NCI-H2081 (cell line): ENCODE measurements at places on chromosomes 1 and 21.

GRCh38 chr1:112707221-112708001, 484 bp upstream of the RHOC start:
- DNase-seq, result peak; percentile 67

DNA sequence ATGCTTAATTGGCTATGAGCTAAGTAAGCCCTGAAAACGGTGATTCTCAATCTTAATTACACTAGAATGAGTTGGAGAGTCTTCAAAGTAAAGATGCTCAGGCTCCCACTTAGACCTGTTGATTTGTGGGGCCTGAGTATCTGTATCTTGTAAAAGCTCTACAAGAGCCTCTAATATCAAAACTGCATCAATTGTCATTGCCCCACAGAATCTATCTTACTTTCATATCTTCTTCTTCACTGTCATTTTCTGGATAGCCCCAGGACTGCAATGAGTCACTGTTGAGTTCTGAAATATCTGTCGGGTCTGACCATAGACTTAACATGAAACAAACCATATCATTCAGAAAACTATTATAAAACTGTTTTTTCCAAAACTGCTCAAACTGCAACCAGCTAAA, 102.8 kb upstream of the SERTAD4 start:
- no peak for DNase-seq

DNA sequence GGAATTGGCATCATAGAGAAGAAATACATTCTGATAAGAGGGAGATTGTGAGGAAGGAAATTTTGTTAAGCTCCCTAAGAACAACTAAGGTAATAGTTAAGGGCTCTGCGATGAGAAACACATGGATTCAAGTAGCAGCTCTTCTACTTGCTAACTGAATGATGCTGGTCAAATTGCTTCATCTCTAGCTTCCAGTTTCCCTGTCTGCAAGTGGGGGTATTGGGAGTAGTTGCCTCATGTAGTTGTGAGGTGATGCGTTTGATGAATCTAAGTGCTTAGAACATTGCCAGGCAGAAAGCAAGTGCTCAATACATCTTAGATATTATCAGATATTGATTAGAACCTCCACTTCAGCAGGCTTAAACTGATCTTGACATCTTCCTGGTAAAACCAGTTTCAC, 84.8 kb downstream of the CD58 start:
- no peak for DNase-seq

DNA sequence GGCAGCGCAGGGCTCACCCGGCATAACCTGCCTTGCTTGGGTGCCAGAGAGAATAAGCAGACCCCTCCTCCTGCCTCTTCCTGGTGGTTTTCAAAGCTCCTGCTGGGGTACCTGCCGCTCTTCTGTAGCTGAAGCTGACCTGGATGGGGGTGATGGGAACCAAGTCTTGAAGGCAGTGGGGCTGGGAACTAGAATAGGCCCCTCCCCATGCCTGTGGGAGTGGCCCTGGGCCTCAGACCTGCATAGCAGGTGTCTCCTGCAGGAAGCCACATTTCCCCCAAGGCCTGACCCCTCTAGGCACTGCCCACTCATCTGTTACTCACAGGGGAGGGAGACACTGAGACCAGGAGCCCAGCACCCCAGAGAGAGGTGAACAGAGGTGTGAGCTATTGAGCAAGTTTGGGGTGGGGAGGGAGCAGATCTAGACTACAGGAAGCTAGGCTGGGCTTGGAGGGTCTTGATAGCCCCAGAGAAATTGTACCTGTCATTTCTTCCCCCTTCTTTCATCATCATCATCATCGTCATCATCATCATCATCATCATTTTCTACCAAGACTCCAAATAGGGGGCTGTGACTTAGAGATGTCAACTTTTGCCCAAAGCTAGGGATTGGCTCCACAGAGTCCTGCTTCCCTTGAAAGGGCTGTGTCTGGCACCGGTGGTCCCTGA, 10.1 kb downstream of the PADI1 start:
- no peak for DNase-seq

GRCh38 chr1:22283596-22283995, 140.7 kb upstream of the WNT4 start:
- no peak for DNase-seq

- no peak for DNase-seq
These were observed 25.2 kb upstream of the SCYL3 start for GRCh38 chr1:169918927-169919326.

GRCh38 chr1:5864256-5864655, 128.0 kb downstream of the NPHP4 start:
- no peak for DNase-seq

DNA sequence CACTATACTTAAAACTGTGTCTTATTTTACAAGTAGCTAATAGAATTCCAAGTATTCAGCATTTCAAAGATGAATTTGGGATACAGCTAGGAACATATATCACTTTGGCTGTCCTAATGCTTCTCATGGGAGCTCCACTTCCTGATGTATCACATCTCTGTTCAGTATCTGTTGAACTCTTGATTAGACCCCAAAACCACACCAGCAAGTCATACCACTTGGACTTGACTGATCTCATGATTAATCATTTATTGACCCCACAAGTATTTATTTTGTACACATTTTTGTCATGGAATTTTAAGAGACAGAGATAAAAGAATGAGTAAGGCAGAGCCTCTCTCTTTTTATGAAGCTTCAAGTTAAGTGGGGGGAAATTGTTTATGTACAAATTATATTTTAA, 30.0 kb downstream of the TMPRSS15 start:
- DNase-seq, result no peak

- no peak for DNase-seq
These were observed 285.6 kb downstream of the ASTN1 start for GRCh38 chr1:176878750-176879536.

DNA sequence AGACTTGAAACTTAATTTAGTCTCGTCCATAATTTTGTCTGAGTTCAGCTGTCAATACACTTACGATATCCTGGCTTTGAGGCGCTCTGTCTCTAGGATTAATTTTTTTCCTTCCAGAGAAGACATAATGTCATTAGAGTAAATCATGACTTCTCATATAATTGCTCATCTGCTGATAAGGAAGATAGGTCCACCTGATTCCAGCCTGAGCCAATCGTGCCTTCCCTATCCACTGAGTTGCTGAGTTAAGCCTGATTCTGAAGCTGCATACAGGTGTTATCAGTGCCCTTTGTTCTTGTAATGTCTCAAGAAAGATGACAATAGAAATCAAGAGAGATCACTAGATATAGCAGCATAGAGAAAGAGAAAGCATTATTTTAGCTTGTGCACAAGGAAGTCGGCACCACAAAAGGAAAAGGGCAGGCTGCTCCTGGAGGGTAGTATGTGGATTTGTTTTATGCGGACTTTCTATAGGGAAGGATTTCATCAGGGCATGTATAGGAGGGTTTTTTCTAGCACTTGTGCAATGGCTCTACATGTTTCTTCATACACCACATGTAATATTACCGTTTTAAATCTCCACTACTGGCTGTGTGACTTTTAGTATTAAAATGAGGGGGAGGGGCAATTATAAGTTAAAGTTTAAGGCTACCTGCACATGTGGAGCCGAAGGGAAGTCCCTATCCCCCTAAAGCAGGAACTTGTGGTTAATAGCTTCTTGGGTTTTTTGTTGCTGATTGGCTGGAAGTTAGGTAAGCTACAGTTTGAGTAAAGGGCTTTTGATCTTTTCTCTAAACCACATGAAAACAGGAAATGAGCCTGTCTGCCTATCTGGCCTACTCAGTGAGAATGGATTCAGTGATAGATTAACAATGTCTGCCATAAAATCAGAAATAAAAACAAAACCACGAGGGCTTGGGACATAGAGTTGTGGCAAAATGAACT, 133.4 kb downstream of the PLPPR5 start:
- DNase-seq, result no peak

DNA sequence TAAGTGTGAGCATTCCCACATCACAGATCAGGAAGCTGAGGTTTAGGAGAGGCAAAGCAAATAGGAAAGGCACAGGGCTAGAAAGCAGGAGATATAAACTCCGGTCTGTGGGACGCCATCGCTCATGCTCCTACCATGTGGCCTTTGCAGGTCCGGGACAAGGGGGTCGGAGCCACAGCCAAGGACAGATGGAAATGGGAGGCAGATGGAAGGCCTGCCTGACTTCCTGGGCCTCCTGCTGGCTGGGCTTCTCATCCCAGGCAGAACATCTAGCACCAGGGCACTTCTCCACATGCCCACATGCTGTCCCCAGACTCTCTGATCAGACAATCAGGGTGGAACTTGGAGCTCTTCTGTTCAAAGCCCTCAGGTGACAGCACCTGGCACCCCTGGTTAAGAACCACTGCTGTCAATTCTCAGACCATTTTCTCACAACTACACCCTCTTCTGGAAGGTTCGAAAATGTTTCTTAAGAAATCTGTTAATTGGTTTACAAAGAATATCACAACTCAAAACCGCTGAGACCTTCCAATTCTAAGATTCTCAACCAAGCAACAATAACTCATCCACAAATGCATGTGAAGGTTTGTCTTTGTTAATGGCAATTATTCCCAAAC, 173.3 kb upstream of the EDN2 start:
- DNase-seq, result no peak

DNA sequence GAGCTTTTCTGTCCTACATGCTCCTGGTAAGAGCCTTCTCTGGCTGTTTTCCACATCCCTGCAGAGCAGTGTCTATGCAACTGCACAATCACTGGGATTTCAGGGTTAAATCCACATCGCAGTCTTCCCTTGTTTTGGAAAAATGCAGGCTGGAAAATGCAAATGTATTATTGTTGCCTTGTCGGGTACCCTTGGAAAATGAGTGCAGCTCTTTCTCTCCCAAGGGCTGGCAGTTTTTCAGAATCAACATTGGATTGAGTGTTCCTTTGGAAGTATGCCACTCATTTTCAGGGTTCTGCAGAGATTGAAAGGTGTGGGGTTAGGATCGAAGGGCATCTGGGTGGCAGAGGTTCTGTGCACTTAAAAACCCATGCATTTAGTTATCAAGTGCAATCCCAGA, 3.2 kb downstream of the NOS1AP start:
- DNase-seq, result no peak

GRCh38 chr1:19322481-19322880, 10.4 kb downstream of the SLC66A1 start:
- DNase-seq, result no peak

- peak; percentile 75 for DNase-seq
These were observed 4.4 kb upstream of the UTP25 start for GRCh38 chr1:209823143-209824041.

DNA sequence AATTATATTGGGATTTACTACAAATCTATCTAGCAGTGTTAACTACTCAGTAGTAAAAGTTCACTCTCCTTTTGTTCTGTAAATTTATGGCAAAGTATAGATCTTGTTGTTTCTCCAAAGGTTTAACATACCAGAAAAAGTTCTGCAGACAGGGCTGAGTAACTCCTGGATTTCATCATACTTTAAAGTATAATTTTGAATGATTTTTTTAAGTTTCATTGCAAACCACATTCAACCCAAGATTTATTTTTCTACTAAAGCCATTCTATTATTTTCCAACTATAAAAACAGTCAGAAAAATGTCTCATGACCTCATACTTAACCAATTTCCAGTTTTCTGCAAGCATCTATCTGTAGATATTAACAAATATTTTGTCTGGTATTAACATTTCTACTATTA, 585.8 kb upstream of the ZRANB2 start:
- DNase-seq, result no peak

DNA sequence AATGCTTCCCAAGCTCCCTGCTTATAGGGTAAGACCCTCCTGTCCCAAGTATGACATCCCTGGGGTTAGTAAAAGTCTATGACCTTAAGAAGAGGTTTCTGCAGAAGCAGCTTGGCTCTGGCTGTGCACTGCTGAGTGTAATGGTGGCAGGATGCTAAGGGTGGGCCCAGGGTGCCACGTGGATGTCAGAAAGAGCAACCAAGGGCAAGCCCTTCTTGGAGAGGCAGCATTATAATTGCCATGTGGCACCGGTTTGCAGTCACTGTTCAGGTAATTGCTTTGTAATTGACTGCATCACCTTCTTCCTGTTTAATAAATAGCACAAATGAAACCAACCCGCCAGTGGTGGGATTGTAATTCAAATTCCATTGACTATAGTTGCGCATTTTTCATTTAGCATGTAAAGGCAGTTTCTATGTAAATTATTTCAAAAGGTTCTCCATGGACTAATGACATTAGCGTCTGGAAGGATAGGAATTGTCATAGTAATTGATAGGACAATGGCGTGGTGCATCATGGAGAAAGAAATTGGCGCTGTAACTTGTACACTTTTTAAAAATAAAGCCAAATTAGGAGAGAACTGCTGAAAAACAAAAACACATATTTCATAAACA, 490.6 kb upstream of the VAMP3 start:
- peak; percentile 58 for DNase-seq

DNA sequence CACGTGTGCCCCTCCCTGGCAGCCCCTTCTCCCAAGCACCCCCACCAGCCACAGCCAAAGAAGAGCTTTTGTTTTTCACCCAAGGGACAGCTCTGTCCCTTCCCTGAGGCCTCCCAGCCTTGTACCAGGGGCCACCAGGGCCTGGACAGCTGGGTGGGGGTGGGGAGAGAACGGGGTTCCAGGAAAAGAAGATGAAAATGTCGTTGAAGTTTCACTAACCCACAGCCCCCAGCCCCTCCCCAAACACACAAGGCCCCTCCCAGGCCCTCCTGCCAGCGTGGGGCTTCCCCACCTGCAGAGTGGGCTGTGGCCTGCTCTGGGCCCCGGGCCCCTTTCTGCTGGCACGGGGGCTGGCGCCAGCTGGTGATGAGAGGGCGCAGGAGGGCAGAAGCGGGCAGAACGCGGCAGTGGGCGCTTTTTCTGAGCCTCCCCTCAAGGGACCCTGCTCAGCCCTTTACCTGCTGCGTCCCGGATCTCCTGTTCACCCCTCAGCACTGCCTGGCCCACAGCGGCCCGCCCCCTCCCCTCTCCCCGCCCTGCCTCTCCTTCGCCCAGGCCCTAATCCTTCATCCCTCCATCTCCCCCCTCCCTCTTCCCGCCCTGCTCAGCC, 5.5 kb upstream of the ANKRD65 start:
- no peak for DNase-seq

DNA sequence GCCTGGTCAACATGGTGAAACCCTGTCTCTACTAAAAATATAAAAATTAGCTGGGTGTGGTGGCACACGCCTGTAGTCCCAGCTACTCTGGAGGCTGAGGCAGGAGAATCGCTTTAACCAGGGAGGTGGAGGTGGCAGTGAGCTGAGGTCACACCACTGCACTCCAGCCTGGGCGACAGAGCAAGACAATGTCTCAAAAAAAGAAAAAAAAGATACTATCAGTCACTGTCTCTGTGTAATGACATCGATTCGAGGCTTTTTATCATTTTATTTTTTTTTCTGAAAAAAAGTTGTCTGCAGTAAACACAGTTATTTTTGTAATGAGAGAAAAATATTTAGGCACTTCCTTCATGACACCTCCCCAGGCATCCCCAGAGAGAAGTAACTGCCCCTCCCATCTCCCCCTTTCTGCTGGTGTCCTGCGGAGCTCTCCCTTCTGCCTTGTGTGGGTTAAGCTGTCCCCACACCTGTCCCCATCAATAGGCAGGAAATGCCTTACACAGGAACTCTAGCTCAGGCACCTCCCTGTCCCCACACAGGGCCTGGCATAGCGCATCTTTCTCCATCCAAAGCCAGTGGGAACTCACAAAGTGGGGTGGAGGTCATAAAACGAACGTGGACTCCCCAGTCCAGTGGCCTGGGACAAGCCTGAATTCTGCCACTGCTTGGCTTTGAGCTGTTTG, 132.0 kb downstream of the SYF2 start:
- DNase-seq, result peak; percentile 63
